Hematopoietic multipotent progenitor cell treated with erythropoietin and hydrocortisone succinate and interleukin-3 and kit ligand, for 4 days (in vitro differentiated cells): ENCODE measurements at places on chromosomes 12 and 14.

DNA sequence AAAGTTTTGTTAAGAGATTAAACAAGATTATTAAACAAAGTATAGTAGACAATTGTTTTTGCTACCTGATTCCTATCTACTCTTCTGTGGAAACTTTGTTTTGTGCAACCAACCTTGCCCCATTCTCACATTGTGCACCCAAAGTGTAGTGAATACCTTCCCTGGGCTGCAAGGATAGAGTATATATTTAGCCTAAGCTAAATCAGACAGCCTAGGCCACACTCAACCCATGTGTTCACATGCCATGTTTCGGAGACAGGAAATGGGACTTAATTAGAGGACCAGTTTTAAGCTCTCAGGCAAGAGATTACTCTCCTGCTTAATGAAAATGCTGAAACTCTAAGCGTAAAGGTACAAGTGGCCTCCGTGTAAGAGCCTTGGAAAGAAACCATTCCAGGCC is 734.9 kb upstream of the USP15 start:
- no peak for DNase-seq

GRCh38 chr12:102811110-102811737 is 105.8 kb downstream of the PAH start:
- peak; percentile 46 for DNase-seq

- DNase-seq, result peak; percentile 67
These were observed 417.3 kb downstream of the SNAPC1 start for GRCh38 chr14:62179367-62180018.

GRCh38 chr14:21521501-21521900 is 4.6 kb downstream of the SALL2 start:
- DNase-seq, result no peak

DNA sequence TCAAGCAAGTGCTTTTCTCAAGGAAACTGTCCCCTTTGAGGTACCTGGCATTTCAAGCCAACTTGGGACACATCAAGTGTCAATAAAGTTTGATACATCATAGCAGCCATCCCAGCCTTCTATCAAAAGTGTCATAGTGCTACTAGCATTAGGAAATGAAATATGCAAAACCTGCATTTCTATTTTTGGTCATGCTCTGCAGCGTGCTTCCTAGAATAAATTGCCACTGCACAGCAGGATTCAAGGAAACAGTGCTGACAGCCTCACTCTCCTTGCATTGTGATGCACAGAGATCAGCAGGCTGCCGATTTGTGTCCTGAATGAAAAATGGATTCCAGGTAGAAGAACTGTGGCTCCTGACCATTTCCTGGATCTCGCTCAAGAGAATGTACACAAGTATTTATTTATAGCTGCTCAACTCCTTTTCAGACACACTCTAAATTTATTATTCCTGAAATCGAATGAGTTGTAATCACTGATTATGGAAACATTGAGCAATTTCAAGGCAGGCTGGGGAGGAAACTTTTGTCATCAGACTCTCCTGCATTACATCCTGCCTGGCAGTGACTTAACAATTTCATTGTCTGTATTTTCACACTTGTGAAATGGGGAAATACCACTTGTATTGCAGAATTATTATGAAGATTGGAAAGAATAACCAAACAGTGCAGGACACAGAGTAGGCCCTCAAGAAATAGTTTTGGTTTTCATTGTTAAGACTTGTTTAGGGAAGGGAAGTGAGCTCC is 120.9 kb downstream of the SLC38A6 start:
- DNase-seq, result peak; percentile 56

DNA sequence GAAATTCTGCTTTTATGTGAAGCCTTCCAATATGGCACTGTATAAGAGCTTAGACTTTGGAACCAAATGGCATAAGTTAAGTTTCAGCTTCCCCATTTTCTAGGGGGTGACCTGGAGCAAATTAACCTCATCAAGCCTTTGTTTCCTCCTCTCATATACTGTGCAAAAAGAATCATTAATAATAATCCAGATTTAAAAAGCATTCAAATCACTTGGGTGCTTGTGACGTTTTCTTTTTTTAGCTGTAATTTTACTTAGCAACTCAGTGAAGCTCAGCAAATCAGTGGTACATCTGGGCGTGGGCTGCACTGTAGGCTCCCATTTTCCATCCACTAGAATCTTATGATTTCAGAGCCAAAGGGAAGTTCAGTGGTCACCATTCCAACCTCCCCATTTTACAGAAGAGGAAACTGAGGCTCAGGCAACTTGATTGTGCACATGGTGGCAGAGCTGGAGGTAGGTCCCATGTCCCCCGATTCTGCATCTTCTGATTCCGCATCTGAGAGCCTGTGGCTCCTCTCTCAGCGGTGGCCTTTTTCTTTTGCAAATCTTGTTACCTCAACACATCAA is 131.2 kb downstream of the SNAPC1 start:
- no peak for DNase-seq

GRCh38 chr12:15544589-15544988 is 222.3 kb downstream of the PTPRO start:
- no peak for DNase-seq

DNA sequence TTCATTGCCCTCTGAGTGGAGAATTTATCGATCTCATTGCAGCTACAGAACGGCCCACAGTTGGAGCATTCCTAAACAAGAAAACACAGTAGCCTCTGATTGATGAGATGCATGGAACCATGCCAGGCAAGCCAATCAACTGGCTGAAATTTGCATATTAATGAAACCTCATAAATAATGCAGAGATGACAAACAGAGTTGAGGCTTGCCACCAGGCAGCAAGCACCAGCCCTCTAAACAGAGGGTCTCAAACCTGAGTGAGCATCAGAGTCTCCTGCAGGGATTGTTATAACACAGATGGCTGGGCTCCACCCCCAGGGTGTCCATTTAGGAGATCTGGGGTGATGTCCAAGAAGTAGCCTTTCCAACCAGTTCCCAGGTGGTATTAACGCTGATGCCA is 60.9 kb upstream of the CMKLR1 start:
- DNase-seq, result no peak

GRCh38 chr12:50240096-50240791 is 43.1 kb downstream of the LIMA1 start:
- DNase-seq, result no peak

DNA sequence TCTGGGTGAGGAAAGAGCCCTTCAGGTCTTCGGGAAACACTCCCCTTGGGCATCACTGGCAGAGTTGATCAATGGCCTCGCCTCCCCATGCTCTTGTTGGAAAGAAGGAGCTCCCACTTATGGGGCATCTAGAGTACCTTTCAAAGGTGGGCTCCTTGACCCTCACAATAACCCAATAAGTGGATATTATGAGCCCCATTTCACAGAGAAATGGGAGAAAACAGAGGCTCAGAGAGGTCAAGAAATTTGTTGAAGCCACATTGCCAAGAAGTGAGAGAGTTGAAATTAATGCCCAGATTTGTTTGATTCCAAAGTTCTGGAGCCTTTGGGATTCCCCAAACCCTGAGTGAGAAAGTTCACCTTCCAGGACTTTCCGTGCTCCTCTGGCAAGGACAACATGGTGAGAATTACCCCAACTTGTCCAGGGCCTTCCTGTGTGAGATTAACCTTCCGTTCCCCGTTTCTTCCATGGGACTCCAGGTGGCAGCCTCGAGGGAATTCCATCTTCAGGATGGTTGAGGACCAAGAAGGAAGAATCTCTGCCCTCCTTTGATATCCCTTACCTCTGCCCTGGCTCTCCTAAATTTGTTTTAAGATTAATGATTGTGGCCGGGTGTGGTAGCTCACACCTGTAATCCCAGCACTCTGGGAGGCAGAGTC is 7.5 kb upstream of the CHD4 start:
- DNase-seq, result no peak

DNA sequence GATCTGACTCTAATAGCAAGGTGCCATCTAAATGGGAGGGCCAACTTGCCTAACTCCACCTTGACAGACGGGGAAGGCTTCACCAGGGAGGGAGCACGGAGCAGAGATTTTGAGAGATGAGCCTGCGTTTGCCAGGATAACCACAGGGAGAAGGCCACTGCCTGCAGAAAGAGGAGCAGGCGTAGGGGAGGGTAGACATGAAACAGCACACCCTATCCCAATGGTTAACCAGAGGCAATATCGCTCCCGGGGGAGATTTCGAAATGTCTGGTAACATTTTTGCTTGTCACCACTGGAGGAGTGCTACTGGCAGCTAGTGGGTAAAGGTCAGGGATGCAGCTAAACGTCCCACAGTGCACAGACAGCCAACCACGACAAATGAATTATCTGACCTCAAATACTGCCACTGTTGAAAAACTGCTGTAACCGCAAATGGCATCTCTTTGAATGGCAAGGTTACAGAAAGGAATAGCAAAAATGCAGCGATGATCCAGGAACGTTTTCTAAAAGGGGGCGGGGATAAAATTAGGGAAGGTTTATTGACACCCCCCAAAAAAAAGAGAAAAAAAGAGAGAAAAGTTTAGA is 126.0 kb upstream of the ATF7IP start:
- peak; percentile 89 for DNase-seq

- no peak for DNase-seq
These were observed 13.3 kb upstream of the C12orf75 start for GRCh38 chr12:105316931-105317852.

DNA sequence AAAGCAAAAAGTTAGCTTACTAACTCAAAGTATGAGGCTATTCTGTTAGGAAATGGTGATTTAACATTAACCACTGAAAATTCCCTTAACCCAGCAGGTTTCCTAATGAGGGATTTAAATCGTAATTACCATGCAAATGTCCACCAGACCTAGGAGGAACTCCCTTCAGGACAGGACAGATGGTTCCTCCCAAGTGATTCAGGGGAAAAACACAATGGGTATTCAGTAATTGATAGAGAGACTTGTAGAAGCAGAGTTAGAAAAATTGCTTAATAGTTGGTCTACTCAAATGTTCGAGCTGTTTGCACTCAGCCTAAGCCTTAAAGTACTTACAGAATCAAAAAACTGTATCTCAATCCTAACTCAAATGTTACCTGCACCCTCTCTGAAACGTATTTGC is 21.6 kb downstream of the RERGL start:
- no peak for DNase-seq
